ENCODE measurements at places on chromosomes 6 and 20.

DNA sequence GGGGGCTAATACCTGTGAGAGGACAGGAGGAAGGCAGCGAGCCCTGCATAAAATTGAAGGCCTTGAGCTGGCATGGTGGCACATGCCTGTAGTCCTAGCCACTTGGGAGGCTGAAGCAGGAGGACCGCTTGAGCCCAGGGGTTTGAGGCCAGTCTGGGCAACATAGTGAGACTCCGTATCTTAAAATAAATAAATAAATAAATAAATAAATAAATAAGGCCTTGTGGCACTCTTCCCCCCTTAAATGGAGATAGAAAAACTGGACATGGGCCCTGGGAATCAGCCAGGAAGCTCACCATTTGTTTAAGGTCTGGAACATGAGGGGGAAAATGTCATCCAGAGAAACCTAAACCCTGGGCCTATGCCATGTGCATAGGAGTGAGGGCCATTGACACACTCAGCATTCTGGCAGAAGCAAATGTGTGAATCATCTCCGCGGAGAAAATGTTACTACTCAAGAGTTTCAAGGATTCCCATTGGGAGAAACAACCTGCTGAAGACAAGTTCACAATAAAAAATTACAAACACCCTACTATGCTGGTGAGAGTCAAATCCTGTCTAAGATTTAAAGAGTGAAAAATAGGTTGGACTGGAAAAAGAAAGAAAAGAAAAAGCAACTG is 51.9 kb upstream of the UBR2 start:
- DNase-seq: no peak

DNA sequence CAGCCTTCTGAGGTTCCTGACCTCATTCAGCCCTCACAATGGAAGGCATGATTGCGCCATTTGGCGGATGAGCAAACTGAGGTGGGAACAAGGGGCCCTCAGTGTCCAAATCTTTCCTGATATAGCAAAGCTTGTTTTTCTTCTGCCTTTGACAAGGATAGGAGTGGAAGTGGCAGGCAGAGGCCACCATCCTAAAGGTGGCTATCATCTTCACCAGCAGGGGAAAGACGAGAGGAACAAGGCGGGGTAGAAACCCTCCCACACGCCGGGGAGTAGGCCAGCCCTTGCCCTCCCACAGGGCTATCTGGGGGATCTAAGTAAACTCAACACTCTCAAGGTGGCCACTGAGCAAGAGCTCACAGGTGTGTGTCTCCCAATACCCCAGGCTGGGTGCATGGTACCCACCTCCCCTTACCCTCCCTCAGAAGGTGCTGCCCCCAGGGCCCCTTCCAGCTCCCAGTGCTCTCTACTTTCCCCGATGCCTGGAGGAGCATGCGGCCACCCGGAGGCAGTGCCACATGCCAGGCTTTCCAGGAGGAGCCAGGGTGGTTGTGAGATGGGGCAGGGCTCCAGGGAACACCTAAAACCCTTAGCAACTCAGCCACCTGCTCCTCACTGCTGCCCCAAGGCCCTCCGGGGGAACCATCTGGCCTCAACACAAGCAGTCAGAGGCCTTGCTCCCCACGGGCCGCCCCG is 11.2 kb downstream of the SPDEF start:
- no peak for DNase-seq

DNA sequence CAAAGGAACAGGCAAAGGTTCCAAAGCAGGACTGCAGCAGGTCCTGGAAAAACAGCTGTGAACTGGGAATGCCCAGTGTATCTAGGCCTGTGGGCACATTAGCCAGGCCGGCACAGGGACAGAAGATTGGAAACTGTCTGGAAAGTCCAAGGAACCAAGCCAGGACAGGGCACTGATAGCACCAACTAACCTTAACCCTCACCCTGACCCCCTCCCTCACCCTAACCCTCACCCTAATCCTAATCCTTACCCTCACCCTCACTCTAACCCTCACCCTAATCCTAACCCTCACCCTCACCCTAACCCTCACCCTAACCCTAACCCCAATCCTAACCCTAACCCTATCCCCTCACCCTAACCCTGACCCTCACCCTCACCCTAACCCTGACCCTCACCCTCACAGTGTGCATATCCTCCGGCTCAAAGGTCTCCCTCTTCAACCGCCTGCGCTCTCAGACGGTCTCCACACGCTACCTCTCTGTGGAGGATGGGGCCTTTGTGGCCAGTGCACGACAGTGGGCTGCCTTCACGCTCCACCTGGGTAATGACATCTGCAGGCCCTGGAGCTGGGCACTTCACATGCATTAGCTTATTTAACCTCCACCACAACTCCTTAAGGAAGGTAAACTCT is 5.1 kb upstream of the MATN4 start:
- no peak for DNase-seq

DNA sequence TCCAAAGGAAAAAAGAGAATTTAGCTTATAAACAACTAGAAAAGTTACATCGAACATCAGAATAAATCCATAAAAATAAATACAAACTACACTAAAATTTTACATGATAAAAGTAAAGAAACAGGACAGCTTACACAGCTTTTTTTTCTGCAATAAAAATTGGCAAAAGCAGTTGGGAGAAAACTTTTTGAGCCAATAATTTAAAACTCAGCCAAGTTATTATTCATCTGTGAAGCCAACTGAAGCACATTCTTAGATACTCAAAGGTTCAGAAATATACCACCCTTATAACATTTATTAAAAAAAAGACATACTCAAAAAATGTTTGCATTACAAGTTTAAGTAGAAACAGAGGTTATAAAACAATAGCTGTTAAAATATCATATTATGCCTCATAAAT is 23.7 kb upstream of the RSPO3 start:
- DNase-seq: no peak

Data from stimulated activated CD8-positive, alpha-beta memory T cell treated with anti-CD3 and anti-CD28 coated beads, Interleukin-4, amount 100 ng/mL, for 1 hour (primary cell).